ENCODE measurements at places on chromosomes 6 and 20. TPM values are rescaled to one million over a fixed set of nuclear protein-coding genes. Genes with fewer than 3 reads are reported as not detected.

CST1 gene
- total RNA-seq, result 2.5 TPM

GRCh38 chr6:17585766-17586490 is 14.2 kb upstream of the FAM8A1 start:
- no peak for DNase-seq

DNA sequence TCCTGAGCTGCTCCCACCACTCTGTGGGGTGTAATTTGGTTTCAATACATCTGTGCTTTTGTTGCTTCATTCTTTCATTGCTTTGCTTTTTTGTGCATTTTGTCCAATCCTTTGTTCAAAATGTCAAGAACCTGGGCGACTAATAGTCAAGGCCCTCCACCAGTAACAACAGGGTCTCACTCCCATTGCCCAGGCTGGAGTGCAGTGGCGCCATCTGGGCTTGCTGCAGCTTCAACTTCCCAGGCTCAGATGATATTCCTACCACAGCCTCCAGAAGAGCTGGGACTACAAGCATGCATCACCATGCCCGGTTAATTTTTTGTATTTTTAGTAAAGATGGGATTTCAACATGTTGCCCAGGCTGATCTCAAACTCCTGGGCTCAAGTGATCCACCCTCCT is 169.2 kb downstream of the EYA2 start:
- no peak for DNase-seq

- DNase-seq, result no peak
Measured at GRCh38 chr6:52330470-52330869, 31.5 kb upstream of the PAQR8 start.

GRCh38 chr6:38968702-38969149 is 79.9 kb upstream of the GLP1R start:
- DNase-seq, result no peak

DNA sequence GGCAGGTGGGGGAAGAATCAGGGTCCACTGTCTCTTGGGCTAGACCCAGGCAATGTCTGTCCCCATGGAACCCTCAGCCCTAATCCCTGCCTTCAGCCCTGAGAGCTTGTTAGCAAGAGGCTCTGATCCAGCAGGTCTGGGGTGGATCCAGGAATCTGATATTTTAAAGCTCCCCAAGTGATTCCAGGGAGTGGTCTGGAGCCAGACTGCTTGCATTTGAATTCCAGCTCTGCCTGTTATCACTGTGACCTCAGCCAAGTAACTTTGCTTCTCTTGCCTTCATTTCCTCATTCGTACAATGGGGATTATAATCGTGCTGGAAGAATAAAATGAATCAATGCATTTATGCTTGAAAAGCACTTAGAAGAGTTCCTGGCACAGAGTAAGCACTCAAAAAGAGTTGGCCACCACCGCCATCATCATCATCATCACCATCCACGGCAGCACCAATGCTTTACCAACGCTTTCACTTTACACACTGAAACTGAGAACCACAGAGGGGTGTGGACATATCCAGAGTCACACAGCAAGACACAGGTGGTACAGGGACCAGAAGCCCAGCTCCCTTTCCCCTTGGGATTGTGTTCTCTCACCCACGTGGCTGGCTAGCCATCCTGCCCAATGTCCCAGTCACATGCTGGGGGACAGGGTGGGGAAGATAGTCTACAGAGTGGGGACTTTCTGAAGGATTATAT is 75.7 kb upstream of the RALY start:
- DNase-seq, result no peak

Measured in sciatic nerve (tissue), 2 donors.